ENCODE measurements at places on chromosomes 3 and 15.

DNA sequence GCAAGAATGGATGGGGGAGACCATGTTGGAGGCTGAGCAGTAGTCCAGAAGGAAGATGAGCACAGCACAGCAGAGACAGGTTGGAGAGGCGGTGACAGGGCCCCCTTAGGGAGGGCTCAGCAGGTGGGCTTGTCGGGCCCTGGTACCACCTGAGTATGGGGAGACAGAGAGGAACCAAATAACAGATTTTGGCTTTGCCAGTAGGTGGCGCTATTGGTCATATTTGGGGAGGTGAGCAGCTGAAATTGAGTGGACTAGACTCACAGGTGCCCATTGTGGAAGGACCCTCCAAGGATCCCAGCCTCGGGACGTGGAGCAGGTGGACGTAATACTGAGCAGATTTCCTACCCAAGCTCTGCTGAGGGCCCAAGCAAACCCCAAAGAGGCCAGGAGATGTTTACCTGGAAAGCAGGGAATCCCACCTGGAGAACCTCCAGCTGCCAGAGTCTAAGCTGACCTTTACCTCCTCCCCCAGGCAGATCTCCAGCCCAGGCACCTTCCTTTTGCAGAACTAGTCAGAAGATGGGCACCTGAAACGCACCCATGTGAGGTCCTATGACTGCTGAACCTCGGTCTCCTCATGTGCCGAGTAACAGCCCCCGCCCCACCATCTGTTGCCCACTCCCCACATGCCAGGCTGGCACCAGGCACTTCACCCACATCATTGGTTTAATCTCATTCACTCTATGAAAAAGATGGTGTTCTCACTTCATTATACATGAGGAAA, 24.6 kb upstream of the CORO2B start:
- no peak overlapping the region for H3K4me3 ChIP-seq
- H3K27ac ChIP-seq, result no peak overlapping the region
- H3K36me3 ChIP-seq, result no peaks in the 10 kb centered on the region
- peak; percentile 79 for DNase-seq

GRCh38 chr15:24848050-24848449, 106.7 kb upstream of the SNRPN start:
- H3K27me3 ChIP-seq, result no peaks in the 10 kb centered on the region
- no peak for DNase-seq
- no peaks in the 10 kb centered on the region for H3K4me1 ChIP-seq
- H3K27ac ChIP-seq, result peak overlapping the region; percentile 59
- H3K4me3 ChIP-seq, result no peak overlapping the region

DNA sequence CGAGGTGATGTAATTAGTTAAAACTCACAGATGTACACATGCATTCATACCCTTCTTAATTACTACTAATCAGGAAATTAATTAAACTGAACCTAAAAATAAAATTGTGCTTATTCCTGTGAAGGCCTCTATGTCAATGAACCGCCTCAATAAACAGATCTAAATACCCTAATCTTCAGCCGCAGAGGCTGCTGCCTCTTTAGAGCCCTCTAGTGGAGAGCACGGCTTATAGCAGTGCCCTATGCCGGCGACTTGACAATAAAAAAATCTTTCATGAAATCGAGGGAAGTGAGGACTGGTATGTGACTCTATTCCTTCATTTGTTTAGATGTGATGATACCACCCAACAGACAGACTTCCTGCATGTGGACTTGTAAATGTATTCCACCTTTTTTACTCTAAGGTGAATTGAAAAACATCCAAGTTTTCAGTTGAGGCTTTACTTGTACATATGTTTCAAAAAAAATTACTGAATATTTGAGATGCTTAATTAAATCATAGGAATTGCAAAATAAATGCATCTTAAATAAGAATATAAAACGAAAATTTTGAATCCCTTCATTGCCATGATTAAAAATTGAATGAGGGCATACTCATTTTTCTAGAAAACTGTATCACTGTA, 8.3 kb upstream of the EPHA3 start:
- H3K27ac ChIP-seq, result no peak overlapping the region
- DNase-seq, result peak; percentile 42
- no peaks in the 10 kb centered on the region for H3K36me3 ChIP-seq
- no peaks in the 10 kb centered on the region for H3K27me3 ChIP-seq
- H3K4me1 ChIP-seq, result no peaks in the 10 kb centered on the region

GRCh38 chr15:29345549-29346525, 76.2 kb upstream of the NSMCE3 start:
- peak; percentile 24 for DNase-seq
- H3K4me1 ChIP-seq, result peaks cover 15% of the 10 kb centered on the region
- no peaks in the 10 kb centered on the region for H3K27me3 ChIP-seq
- peak overlapping the region; percentile 49 for H3K4me3 ChIP-seq
- no peak overlapping the region for H3K27ac ChIP-seq
- no peaks in the 10 kb centered on the region for H3K36me3 ChIP-seq

DNA sequence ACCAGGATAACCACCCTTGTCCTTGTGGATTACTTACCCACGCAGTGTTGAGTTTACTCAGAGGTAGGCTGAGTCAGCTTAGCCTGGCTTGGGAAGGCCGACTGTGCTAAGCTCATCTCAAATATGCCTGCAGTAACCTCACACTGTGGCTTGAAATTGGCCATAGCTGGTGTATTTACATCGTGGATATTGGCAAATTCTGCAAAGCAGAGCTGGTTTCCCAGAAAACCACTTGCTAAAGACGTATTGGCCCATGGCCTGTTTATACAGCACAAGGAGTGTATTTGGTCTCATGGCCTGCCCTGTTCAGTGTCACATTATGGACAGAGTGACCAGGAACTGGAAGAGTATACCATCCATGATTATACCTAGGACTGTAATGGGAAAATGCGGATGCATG, 170.5 kb upstream of the UBE3A start:
- H3K4me3 ChIP-seq, result no peak overlapping the region
- H3K4me1 ChIP-seq, result peaks cover 9% of the 10 kb centered on the region
- no peak for DNase-seq
- H3K27ac ChIP-seq, result no peak overlapping the region
- no peaks in the 10 kb centered on the region for H3K27me3 ChIP-seq

DNA sequence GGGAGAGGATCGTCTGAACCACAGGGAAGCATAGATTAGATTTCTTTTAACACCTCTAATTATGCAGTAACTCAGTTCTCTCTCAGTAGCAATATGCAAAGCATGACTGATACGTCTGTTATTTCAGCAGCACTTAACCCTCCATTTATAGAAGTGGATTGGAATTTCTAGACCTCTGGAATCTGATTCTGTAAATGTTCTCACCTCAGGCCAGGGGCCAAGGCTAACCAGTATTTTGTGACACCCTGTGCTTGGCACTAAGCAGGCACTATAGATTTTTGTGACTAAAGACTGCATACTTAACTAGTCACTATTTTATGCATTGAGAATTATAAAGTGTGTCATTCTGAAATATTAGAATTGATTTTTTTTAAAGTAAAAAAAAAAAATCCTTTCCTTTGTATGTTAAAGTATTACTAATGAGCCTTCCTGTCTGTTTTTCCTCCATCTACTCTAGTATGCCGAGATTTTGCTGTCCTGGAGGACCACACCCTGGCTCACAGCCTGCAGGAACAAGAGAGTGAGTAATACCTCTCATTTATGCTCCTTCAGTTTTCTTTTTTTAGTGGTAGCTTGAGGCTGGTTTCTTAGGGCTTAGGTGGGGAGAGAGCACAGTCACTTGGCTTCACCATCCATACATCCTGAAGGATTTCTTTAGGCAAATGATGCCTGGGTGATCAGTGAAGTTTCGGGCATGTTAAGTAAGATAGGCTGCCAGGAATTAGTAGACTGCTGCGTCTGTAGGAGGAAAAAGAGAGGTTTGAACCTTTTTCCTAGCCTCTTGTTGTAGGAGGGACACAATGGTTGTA, 26.5 kb upstream of the UTS2B start:
- no peak overlapping the region for H3K4me3 ChIP-seq
- peaks cover 7% of the 10 kb centered on the region for H3K36me3 ChIP-seq
- H3K27ac ChIP-seq, result no peak overlapping the region
- peaks cover 9% of the 10 kb centered on the region for H3K4me1 ChIP-seq
- H3K27me3 ChIP-seq, result no peaks in the 10 kb centered on the region

Measured in neuronal stem cell (in vitro differentiated cells).